KG1 (cell line): ENCODE measurements at places on chromosomes 11 and 22.

- DNase-seq: peak; percentile 73
These were observed 18.8 kb downstream of the P2RY2 start for GRCh38 chr11:73236854-73237253.

- no peak for DNase-seq
These were observed 8.7 kb downstream of the MED19 start for GRCh38 chr11:57703341-57703740.

GRCh38 chr11:102456381-102456780, 3.8 kb upstream of the TMEM123 start:
- DNase-seq: no peak

DNA sequence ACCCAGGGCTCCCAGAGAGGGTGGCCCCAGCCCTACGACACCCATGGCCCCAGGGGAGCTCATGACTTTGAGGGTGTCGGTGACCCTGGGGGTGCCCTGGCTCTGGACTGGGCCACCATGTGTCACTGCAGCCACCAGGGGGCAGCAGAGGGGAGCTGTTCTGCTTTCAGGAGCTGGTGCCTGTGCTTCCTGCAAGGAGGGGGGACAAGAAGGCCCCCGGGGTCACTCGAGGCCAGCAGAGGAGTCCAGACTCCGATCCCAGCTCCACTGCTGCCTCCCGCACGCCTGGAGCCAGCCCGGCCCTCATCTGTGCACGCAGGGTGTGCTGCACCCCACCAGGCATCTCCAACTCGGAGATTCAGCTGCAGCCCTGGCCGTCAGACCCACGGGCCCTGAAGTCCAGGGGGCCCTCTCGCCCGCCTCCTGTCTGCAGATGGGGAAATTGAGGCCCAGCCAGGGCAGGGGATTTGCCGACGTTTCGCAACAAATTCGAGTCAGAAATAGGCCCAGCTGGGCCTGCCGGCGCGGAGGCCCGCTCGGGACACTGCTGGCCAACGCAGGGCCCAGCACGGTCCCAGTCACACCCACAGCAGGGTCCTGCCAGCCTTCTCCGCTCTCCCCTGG, 29.5 kb upstream of the WNT7B start:
- DNase-seq: peak; percentile 41

GRCh38 chr11:115267238-115267781, 236.9 kb downstream of the CADM1 start:
- DNase-seq: no peak

GRCh38 chr11:45527898-45528297, 137.5 kb downstream of the CHST1 start:
- no peak for DNase-seq

DNA sequence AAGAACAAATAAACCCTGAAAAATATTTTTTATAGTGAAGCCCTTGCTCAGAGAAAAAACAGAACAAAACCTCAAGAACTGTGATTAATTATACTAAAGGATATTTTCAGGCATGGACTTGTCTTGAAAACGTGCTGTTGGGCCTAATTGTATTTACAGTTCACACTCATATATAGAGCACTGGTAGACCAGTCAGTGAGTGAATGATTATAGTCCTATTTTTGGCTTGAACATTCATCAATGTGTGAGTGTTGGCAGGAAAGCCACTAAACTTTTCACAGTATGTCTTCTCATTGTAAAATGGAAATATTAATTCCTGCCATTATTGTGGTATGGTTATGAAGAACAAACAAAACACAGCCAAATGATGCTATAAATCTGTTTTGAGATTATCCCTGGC, 462.8 kb downstream of the KCNA4 start:
- DNase-seq: no peak

GRCh38 chr22:29658176-29658575, 54.7 kb downstream of the NF2 start:
- peak; percentile 19 for DNase-seq

- no peak for DNase-seq
These were observed 18.1 kb upstream of the CYTH4 start for GRCh38 chr22:37263966-37264887.

GRCh38 chr11:727859-728748, 19.2 kb upstream of the TALDO1 start:
- DNase-seq: peak; percentile 61

GRCh38 chr22:24424001-24424900, 3.1 kb upstream of the ADORA2A start:
- DNase-seq: no peak

DNA sequence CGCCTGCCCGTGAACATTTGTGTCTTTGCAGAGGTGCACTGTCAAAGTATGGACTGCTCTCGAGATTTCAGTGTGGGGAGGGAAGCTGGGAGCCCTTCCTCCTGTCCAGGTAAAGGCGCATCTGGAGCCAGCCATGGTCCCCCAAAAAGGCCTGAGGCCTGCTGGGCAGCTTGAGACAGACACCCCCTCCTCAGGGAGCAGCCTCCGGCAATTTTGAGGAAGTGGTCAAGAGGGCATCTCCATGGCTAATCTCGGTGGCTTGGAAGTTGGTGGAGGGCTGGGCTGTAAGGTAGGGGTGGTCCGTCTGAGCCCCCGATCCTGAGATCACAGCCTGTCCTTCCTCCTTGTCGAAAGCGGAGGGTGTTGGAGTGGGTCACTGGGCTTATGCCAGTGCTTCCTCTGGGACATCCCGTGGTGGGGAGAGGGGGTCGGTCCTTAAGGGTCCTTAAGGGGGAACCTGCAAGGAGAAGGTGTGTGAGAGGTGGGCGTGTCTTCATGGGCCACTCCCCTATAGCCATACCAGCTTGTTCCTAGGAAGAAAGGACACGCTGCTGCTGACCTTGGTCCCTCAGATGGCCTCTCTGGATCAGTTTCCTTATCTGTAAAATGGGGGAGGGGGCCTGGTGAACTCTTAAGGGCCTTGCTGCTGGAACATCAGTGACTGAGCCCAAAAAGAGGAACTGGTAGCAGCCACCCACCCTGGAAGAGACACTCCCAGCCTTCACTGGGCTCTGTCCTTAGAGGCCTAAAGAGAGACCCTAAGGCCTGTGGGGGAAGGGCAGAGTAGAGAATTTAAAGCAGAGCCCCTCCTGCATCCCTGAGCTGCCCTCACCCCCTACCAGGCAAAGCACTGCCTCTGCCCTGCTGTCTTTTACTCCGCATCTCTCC, 2.6 kb downstream of the KCNC1 start:
- no peak for DNase-seq

DNA sequence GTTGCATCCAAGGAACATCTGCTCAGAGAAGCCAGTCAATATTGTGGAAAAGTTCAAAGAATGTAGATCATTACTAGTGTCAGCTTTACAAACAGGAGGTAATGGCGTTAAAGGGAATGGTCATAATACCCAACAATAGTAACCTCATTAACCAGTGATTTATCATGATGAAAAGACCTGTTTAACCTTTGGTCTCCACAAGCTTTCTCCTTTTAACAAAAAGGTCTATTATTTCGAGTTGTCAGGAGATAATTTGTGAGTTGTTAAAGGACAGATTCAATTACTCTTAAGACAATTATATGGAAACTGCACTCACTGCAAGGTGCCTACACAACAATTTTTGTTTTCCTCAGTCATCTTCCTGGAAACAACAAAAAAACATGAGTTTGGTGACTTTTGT, 73.8 kb upstream of the HTATIP2 start:
- DNase-seq: no peak

GRCh38 chr11:27963370-27963769, 144.6 kb downstream of the KIF18A start:
- DNase-seq: no peak

- DNase-seq: no peak
These were observed 2.2 kb upstream of the ZFTA start for GRCh38 chr11:63770763-63771162.

DNA sequence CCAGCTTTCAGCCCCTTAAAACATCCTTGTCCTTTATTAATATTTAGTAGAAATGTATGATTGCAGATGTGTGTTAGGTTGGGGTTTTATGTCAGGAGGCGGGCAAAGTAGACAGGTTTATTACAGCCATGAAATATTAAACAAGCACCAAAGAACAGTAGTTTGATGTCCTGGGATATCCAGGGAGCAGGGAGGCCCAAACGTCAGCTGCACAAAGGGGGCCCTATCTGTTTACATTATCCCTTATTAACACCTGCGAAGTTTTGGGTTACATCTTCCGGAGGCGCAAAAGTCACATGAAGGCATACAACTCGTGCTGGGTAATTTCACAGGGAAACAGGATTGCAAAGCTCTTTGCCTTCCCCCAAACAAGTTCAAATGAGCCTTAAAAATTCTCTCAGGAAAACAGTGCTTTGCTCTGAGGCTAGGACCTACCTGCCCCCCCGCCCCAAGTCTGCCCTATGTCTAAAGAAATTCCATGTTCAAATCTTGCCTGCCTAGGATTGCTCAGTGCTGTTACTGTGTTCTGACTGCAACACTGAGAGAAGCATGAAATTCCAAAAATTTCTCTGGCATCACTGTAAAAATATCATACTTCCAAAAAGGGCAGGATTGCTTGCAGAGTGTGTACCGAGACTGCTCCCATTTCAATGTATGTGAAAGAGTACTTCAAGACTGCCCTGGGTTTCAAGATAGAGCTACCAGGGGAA, 8.9 kb downstream of the MN1 start:
- DNase-seq: no peak

GRCh38 chr11:27459191-27459590, 13.4 kb downstream of the LGR4 start:
- no peak for DNase-seq

- no peak for DNase-seq
These were observed 65.9 kb downstream of the SNX19 start for GRCh38 chr11:130850185-130850944.

DNA sequence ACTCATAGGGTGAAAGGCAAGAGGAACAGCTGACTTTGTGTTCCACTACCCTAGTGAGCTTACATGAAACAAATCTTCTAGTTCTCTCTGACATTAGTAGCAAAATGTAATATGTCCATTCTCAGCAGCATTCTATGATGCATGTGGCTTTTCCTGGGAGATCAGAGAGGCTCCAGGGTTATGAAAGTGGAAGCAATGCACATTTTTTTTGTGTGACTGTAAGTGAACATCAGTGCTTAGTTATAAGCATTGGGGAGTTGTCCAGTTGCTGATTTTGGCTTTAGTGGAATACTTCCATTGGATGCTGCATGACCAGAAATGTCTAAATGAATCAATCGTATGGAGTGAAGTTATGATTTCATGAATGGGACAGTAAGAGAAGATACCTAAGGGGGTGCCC, 255.9 kb downstream of the FAT3 start:
- no peak for DNase-seq

DNA sequence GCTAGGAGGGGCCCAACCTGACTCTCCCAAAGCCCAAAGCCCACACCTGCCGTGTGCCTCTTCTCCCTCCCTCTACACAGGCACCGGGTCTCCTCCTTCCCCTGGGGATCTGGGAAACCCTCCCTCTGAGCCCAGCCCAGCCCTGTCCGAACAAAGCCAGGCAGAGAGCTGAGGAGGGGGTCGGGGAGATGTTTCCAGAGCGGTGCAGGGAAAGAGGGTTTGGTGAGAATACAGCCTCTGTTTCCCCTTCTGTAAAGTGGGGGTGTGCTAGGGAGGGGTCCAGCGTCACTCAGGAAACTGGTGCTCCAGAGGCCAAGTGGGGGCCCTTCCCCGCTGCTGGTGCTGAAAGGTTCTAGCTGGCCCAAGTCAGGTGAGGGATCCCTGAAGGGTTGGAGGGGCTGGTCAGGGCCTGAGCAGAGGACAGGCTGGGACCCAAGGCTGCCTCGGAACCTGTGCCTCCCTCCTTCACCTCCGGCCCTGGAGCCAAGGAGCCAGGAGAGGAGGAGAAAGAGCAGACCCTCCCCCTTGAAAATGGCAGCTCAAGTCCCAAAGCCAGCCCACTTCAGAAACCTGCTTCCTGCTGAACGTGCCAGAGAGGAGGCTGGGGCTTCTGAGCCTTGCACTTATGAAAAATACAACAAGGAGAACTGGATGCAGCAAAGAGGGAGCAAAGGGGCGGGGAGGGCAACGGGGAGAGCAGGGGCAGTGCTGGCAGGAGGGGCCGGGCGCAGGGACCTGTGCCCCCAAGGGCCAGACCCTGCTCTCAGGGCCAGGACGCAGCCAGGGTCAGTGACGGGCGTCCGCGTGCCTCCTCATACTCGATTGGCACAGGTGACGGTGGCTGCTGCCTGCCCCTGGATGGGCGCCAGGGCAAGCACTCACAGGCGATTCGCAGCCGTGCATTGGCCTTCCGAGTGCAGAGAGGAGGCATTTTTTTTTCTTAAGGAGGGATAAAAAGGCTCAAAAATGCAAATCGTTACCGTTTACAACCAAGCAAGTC, 43.2 kb downstream of the MACROD1 start:
- DNase-seq: no peak

- DNase-seq: no peak
These were observed 12.6 kb downstream of the MMP10 start for GRCh38 chr11:102767800-102768199.

GRCh38 chr11:11770296-11770695, 71.5 kb upstream of the USP47 start:
- DNase-seq: no peak
